ENCODE measurements at places on chromosomes 16 and 17.

DNA sequence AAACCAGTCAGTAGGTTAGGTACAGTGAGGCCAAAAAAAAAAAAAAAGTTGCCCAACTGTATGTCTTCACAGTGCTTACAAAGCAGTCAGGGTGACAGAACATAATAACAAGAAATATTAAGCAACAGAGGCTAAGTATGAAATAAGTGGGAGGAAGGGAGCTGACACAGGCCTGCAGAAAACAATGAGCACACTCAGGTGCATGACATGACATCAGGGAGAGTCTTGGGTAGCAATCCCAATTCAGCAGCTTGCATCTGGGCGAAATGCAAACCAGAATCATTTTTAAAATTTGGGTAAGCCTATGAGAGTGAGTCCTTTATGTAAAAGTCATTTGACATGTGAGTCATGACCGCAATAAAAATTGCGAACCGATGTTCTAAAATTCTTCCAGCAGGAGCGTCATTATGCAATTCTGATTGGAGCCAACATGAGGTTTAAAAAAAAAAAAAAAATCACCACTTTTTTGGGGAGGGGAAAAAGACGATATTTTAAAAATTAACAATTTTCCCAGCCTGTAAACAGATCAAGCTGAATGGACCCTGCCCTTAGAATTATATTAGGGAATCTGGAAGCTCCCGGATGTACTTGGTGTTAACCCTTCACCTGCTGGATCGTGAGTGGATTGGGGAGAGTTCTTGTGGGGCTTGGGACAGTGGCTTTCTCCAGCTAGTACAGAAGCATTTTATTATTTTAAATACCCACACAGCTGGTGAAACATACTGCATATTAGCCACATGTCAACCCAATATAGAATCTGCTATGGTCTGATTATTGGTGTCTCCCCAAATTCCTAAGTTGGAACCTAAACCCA, 127.9 kb downstream of the NPIPB5 start:
- DNase-seq: no peak

GRCh38 chr17:38539386-38539785, 66.4 kb downstream of the SRCIN1 start:
- DNase-seq: no peak

DNA sequence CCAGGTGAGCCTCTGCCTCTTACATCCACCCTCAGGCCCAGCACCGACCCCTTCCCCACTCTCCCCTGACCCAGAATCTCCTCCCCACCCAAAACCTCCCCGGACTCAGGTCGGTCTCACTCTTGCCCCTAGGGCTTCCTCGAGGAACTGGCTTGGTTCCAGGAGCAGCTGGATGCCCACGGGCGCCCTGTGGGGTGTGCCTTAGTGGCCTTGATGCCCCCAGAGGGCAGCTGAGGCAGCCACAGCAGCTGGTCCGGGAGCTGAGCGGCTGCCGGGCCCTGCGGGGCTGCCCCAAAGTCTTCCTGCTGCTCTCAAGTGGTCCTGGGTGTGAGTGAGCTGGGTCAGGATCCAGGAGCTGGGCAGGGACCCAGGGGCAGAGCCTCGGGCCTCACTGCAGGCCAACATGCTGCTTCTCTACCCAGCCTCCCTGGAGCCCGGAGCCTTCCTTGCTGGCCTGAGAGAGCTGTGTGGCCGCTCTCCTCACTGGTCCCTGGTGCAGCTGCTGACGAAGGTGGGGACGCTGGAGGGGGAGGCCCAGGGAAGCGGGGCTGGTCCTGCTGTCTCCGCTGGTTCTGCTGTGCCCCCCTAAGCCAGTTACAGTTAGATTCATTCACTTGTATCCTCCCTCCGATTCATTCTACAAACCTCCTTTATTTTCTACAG, 9.6 kb downstream of the ZNF213 start:
- DNase-seq: no peak

GRCh38 chr16:50553182-50553710, 5.0 kb downstream of the NKD1 start:
- no peak for DNase-seq

GRCh38 chr17:41984454-41984853, 17.9 kb downstream of the CNP start:
- no peak for DNase-seq

DNA sequence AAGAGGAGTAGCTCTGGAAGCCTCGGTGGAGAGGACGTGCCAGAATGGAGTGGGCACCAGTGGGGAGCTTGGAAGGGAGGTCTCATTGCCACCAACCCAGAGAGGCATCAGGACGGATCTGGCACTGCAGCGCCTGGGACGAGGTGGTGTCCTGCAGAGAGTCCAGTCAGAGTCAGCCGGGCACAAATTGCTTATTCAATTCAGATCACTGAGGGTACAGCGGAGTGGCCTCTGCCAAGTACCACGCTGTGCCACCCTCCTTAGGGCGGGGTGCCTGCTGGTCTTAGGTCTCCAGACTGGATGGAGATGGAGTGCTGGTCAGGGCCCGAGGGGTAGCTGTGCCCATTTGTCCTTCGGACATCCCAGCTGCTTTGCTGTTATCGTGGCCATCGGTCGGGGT, 18.9 kb upstream of the SPPL2C start:
- DNase-seq: no peak

- no peak for DNase-seq
These were observed 21.3 kb downstream of the ASPA start for GRCh38 chr17:3497101-3497500.
